ENCODE measurements at places on chromosomes 4 and X. TPM values are rescaled to one million over a fixed set of nuclear protein-coding genes. Genes with fewer than 3 reads are reported as not detected.

GRCh38 chr4:156718226-156718625 lies 253.4 kb downstream of the PDGFC start:
- DNase-seq: no peak

GRCh38 chr4:70838204-70838603 lies 1.5 kb downstream of the GRSF1 start:
- DNase-seq: no peak

NOX1 gene
- not detected for total RNA-seq

- DNase-seq: no peak
Observed at GRCh38 chr4:118356731-118357130, 3.9 kb upstream of the PRSS12 start.

GRCh38 chrX:123713434-123713833 lies 19.4 kb downstream of the THOC2 start:
- DNase-seq: no peak

ANXA5 gene
- 327 TPM for total RNA-seq

DNA sequence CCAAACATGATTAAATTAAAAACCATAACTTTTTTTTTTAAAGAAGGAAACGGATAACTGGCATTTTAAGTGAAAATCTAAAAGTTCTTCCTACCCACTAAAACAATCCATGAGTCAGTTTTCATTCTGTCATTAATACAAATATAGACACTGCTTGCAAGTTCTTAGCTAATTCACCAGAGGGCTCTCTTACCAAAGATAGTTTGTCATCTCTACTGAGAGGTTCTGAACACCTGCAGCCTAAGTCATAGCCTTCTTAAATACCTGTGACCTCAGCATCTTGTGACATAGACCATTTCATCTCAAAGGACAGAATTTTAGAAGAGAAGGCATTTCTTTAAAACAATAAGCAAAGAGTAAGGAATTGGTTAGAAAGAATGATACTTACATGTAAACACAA lies 65.3 kb upstream of the FAM120C start:
- no peak for DNase-seq
